T-helper 2 cell treated with Interferon-gamma antibody and Interleukin-4, amounts not matched to agents 100 ng/mL and 5 ng/mL, for 36 hours (primary cell): ENCODE measurements at places on chromosomes 6 and 20. TPM values are rescaled to one million over a fixed set of nuclear protein-coding genes. Genes with fewer than 3 reads are reported as not detected.

TCP11 gene
- total RNA-seq = not detected in 2 replicates

SLC13A3 gene
- not detected in 2 replicates for total RNA-seq

ZSCAN31 gene
- total RNA-seq = 0.98 and 1.3 TPM in 2 replicates

PLA2G7 gene
- total RNA-seq = not detected in 2 replicates

RFX6 gene
- total RNA-seq = not detected in 2 replicates

XKR7 gene
- total RNA-seq = 0.05 TPM in 2 replicates

PPIL6 gene
- 0.09 TPM in 1 of 2 replicates, not detected in the other for total RNA-seq

MAS1 gene
- total RNA-seq = not detected in 2 replicates

PHACTR1 gene
- total RNA-seq = 0.11 and 0.91 TPM in 2 replicates

SIM1 gene
- 0.07 and 0.16 TPM in 2 replicates for total RNA-seq

POU3F2 gene
- total RNA-seq = not detected in 2 replicates

HLA-DQB2 gene
- 1.4 and 1.5 TPM in 2 replicates for total RNA-seq

CTAGE9 gene
- total RNA-seq = not detected in 2 replicates

EPHA7 gene
- total RNA-seq = not detected in 2 replicates

MYB gene
- 75.7 and 77.9 TPM in 2 replicates for total RNA-seq

DYNLT2 gene
- total RNA-seq = 2.0 TPM in 2 replicates

RIPOR3 gene
- not detected in 2 replicates for total RNA-seq
